ENCODE measurements at places on chromosomes 13 and 19.

GRCh38 chr19:35281303-35281702, 1.0 kb upstream of the HAMP start:
- no peak for DNase-seq

DNA sequence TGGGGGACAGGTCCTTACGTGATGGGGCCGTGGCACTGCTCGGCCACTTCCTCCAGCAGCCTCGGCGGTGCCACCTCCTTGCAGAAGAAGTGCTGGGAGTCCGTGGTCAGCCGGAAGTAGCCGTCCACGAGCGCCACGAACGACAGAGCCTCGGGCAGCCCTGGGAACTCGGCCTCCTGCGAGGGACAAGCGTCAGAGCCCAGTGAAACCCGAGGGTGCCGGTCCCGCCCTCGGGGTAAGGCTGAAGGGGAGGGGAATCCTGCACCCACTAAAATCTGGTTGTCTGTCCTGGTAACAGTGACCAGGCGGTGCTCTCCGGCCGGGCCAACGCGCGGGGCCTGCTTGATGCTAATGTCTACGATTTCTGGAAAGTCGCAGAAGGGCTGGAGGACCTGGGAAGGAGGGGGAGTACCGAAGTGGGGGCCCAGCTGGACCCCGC, 6.4 kb downstream of the JAK3 start:
- DNase-seq = no peak

DNA sequence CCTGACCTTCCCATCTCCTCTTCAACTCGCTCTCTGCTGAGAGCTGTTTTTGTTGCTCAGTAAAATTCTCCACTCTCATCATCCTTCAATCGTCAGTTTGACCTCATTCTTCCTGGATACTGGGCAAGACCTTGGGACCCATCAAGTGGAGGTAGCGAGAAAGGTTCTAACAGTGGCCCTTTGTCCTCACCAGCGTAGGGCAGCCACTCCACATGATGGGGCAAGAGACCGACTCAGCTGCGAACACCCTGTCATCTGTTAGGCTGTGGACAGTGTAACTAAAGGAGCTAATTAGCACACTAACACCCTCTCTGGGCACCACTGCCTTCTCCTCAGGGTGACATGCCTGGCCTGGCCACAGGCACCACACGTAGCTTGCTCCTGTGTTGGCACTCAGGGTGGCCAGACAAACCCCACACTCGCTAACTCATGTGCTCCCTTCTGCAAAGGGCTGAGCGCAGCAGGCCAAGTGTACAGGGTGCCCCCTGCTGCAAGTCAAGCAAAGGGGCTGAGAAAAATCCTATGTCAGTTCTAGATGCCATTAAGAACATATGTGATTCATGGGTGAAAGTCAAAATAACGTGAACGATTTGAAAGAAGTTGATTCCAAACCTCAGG, 1216.0 kb downstream of the SLITRK5 start:
- DNase-seq = no peak

DNA sequence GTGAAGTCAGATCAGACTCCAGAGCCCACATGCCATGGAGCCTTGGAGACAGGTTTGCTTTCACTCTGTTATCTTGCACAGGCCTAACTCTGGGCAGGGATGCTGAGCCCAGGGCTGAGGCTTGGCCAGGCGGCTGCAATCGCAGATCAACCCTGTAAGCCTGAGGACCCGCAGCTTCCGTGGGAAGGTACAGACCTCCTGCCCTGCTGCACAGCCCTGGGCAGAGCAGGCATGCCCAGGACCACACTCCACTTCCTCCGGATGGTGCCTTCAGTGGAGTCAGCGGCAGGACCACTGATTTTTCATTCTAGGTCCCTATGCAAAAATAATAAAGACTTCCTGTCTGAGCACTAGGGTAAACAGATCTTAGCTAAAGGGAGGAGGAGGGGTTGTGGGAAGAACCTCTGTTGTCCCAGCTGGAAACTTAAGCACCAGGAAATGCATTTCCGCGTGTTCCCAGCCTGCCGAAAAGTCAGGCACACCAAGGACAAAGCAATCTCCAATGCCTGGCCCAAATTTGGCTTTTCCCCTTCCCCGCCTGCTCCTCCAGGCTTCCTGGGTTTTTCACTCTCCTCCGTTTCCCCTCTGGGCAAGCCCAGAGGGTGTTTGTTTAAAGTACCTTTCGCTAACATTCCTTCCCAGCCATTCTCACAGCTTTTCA, 87.3 kb downstream of the KCTD15 start:
- no peak for DNase-seq

GRCh38 chr13:103430368-103430767, 364.2 kb upstream of the SLC10A2 start:
- no peak for DNase-seq

DNA sequence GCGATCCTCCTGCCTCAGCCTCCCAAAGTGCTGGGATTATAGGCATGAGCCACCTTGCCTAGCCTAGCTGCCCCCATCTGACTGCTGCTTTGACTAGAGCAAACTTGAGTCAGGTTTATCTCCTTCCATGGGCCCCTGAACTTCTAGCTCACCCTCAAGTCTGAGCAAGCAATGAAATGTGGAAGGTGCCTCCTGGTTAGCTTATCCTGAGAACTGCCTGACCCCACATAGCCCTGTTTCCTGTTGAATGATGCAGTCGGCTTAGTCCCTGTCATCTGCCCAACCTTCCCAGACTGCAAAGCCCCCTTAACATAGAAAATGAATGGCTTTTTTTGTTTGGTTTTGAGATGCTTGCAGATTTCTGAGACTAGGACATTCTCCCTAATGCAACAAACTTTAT, 8.9 kb upstream of the TMEM160 start:
- DNase-seq = no peak

- DNase-seq = no peak
Observed at GRCh38 chr13:112510987-112511685, 76.8 kb downstream of the TUBGCP3 start.

DNA sequence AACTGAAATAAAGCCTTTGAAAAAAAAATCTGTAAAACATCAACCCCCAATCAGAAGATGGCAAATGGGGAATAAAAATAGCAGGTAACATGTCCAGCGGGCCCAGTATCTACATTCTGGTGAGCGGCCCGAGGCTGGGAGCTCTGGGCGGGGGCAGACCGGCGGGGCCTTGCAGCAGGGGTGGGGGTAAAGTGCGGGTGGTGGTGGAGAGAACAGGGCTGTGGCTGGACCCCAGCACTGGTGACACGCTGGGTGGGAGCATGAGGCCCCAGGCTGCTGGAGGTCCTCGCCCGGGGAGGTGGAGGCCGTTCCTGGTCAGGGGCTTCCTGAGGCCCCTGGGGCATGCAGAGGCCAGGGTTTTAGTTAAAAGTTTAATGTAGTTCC, 1.7 kb downstream of the CAPS start:
- no peak for DNase-seq

GRCh38 chr13:35947315-35947714, 183.9 kb downstream of the DCLK1 start:
- DNase-seq = no peak

GRCh38 chr13:113508521-113509254, 18.2 kb upstream of the DCUN1D2 start:
- DNase-seq = no peak

DNA sequence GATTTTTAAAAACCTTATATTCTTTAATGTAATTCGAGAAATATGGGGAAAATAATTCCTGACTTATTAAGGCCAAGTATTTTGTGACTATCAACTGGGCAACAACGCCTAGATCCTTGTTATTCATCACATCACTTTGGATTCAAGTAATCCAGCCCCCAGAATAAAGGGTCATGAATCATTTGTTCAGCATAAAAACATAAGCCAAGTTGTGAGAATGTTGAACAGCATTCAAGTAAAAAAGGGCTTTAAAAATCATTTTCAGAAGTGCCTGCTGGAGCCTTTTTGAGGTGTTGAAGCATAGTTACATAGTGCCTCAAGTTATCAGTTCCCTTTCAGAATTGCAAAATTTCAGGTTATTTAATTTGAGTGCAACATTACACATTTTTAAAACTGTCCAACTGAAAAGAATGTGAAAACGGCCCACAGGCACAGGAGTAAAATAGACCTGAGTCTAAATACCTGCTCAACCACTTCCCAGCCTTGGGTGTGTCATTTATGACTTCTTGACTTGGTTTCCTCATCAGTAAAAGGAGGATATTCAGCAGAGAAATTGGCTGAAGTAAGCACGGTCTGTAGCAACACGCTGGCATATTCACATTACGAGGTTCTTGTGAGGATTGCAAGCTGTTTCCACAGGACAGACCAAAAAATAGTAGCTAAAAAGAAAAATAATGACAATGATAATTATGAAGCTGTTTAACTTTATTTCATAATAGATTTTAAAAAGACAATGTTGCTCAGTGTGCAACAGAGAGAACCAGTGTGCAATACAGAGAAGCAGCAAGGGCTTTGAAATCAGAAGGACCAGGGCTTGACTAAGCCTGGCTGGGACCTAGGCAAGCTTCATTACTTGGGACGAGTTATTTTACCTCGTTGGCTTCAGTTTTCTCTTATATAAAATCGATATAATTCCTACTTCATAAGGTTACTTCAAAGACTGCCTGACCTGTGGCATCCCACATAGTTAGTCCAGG, 56.6 kb downstream of the MBNL2 start:
- DNase-seq = no peak

DNA sequence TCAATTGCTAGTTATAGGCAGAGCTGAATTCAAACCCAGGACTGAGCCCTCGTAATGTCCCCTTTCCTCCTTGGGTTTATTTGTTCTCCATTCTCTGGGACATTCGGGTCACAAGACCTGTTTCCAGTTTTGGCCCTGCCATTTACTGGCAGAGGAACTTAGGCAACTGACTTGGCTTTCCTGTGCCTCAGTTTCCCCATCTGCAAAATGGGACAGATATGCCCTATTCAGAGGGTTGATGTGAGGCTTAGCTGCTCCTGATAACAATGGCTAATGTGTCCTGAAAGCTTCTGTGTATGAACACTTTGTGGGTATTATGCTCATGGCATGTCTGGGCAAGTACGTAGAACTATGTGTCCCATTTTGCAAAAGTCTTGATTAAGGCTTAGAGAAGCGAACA, 996 bp downstream of the ZNF524 start:
- DNase-seq = no peak

DNA sequence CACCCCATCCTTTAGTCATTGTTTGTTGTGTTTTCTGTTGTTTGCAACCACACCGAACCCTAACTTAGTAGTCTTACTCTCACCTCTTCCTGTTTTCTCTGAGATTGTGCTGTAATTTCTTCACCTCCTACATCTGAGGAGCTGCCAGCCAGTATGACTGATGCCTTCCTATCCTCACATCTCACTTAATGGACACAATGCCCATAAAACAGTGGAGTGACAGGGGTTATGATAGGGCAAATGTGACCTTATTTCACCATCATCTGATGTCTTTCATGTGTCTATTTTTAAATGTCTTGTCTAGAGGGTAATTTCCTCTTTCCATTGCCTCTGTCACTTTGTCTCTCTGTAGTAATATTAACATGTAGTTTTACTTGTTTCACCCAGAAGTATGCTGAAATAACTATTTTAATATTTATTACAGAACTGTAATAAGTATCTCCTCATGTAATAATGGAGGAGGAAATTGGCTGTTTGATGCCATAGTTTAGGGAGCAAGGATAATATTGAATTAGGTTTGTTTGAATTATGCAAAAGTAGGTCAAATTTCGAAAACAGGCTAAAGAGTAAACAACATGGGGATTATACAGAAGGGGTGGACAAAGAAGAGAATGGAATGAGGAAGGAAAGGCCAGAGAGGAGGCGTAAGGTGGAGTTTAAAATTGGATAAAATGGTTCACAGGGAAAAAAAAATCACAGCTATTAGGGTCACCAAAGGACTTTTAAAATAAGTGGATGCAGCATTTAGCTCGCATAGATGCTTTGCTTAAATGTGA, 103.5 kb upstream of the SPRY2 start:
- DNase-seq = no peak
